Activated CD4-positive, alpha-beta memory T cell treated with anti-CD3 and anti-CD28 coated beads, Interleukin-2, amount 10 ng/mL, durations not matched to agents 7 days and 5 days (primary cell): ENCODE measurements at places on chromosomes 1 and 21.

DNA sequence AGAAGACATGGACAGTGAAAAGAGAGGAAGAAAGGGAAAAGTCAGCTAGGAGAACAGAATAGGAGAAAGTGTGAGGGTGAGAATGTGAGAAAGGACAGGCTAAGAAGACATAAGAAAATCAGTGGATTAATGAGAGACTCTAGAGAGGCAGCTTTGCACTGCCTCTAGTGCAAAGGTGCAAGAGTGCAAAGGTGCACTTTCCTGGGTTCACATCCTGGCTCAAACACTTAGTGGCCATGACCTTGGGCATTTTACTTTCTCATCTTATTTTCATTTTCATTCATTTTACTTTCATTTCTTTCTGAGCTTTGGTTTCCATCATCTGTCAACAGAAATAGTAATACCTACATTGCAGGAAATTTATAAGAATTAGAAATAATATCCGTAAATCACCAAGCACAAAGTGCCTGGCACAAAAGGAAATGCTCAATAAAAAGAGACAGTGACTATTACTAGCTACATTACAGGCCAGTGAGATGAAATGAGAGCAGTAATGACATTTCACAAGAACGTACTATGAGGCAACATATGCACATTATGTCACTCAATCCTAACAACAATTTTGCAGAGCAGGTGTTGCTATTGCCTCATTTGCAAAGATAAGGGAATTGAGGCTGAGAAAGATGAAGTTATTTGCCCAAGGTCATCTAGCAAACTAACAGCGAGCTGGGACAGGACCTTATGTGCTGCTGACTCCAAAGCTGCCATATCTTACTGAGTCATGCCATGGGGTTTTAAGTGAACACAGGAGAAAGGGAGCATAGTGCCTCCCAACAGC lies 107.0 kb upstream of the TLR5 start:
- DNase-seq, result no peak

- DNase-seq, result no peak
Measured at GRCh38 chr1:38095454-38095931, 48.9 kb upstream of the POU3F1 start.

- DNase-seq, result no peak
Measured at GRCh38 chr1:22216210-22216883, 73.5 kb upstream of the WNT4 start.

- DNase-seq, result no peak
Measured at GRCh38 chr1:54865238-54866073, 21.5 kb downstream of the DHCR24 start.

DNA sequence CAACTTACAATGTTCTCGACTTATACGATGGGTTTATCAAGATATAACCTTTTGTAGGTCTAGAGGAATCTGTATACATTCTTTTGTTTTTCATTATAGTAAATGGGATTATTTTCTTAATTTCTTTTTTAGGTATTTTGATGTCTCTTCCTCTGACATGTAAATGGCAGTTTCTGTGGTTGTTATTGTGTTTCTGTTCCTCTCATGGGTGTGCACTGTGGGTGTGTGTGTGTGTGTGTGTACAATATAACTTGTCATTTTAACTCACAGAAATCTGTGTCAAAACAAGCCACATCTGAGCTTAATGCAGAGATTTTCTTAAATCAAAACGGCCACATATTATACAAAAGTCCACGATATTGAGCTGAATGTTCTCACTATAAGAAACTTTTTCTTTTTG lies 1300.8 kb upstream of the B3GALT2 start:
- no peak for DNase-seq

DNA sequence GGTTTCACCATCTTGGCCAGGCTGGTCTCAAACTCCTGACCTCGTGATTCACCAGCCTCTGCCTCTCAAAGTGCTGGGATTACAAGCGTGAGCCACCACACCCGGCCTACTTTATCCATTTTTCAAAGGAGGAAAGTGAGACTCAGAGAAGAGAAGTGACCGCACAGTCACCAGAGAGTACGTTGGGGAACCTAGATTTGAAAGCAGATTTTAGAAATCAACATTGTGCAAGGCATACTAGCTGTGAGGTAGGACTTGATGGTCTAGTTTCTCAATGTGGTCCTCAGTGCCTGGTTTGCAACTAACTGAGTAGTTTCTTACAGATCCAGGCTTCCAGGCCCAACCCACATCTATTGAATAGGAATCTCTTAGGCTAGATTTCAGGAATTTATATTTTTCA lies 1.7 kb upstream of the PRCC start:
- DNase-seq, result no peak

DNA sequence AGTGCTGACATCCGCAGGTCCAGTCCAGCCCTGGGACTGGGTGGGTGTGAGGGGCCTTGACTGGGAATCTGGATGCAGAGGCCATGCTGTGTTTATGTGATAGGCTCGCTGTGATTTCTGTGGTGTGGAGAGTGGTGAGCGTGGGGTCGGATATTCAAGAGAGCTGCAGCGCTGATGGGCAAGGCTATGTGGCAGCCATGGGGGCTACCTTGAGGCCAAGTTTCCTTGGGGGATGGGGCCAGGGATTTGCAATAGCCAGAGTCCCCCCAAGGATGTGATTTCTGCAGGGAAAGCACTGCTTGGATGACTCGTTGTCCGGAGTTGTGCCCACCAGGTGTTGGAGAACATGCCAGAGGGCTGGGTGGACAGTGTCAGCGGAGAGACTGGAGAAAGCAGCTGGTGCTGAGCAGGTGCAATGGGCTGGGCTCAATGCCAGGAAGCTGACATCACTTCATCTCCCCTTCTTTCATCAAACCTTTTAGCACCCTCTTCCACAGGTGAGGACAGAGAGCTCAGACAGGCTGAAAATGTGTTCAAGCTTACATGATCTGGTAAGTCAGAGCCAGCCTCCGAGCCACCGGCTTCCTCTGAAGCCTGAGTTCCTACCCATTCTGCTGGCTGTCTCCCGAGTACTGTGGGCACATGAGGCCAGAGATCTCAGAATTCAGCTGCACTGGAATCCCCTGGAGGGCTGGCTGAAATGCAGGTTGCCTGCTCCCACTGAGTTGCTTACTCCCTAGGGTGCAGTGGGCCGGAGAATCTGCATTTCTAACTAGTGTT lies 132.9 kb downstream of the RHOU start:
- DNase-seq, result no peak

GRCh38 chr1:11878891-11879190 lies 20.1 kb upstream of the NPPB start:
- no peak for DNase-seq

GRCh38 chr1:16907870-16908758 lies 12.3 kb downstream of the RNU1-2 start:
- no peak for DNase-seq

DNA sequence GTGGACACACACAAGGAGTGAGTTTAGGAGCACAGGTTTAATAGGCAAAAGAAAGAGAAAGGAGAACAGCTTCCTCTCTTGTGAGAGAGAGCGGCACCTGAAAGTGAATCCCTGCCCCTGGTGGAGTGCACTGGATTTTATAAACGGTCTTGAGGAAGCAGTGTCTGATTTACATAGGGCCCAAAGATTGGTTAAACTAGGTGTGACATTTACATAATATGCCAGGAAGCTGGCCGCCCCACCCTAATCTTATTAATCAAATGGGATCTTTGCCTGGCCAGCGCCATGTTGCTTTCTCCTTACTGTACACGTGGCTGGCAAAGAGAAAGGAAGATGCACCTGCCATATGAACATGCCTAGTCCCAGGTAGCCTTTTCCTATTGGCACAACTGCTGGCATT lies 38.7 kb downstream of the CFH start:
- no peak for DNase-seq

- DNase-seq, result no peak
Measured at GRCh38 chr21:33687634-33688033, 45.3 kb downstream of the ITSN1 start.

GRCh38 chr1:112502826-112503225 lies 5.9 kb upstream of the WNT2B start:
- no peak for DNase-seq

DNA sequence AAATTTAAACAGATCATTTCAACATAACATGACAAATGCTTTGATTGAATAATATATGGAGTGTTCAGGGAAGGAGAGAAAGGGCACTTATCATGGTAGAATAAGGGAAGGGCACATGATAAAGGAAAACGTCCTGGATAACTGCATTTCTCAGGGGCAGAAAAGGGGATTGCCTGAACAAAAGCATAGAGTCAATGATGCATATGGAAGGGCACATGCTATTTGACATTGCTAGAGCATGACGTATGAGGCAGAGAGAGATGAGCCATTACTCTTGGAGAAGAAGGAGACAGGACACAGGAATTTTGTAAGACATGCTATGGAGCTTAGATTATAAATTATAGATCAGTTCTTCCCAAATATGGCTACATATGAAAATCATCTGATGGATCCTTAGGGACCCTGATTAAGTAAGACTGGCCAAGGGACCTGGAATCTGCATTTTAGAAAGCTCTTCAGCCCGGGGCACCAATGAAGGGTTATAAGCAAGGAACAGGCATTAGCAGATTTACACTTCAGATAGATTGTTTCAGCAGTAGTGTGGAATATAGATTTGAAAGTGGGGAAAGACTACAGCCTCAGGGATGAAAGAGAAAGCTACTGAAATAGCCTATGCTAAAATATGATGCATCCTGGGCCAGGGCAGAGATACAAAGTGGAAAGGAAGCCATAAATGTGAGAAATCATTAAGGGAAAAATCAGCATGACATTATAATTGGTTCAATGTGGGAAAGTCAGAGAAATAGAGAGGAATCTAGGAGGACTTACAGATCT lies 21.3 kb downstream of the FMO2 start:
- no peak for DNase-seq

DNA sequence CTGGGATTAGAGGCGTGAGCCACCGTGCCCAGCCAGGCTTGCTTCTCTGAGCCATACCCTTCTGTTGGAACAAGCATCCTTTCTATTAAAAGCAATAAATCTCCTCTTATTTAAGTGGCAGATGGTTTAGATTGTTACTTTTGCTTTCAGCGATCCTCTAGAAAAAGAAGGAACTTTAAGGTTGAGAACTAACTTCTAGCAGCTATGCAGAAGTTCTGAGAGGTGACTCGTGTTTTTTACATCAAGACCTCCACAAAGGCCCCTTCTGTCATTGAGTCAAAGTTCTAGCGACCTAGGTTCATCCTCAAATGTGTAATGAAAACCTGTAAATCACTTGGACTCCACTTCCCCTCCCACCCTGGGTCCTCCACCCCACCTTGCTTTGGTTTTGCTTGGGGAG lies 30.8 kb downstream of the PLEKHO1 start:
- no peak for DNase-seq

- DNase-seq, result no peak
Measured at GRCh38 chr1:209162651-209163050, 420.9 kb upstream of the CAMK1G start.

DNA sequence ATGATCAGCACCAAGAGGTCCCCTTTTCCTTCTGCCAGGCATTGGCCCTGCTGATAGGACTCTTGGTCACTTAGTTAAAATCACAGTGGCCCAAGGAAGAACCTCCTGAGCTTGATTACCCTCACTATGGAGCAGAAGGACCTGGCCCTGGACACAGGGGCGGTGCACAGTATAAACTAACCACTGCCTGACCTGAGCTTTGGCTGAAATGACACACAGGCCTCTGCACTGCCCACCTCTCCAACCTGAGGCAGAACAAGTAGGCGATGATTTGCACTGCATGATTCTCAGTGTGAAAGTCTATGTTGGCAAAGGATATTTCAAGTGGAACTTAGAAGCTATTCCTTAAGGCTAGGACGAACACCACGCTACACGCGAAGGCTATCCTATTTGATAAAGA lies 48.5 kb downstream of the CAPN2 start:
- DNase-seq, result no peak
